Hematopoietic multipotent progenitor cell (in vitro differentiated cells): ENCODE measurements at places on chromosomes 3 and 15.

DNA sequence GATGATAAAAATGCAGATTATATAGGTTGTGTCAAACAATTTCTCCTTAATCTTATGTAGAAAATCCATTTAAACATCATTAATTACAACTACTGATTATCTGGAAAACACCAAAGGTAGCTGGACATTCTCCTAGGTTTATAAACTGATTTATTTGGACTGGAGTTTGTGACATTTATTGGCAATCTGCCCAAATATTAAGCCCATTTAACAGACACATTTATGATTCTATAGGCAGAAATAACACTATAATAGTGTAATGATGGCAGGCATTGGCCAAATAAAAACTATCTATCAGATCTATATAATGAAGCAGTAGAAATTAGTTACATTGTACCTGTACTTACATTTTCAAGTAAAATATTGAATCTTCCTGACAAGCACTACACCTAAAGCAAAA, 117.8 kb downstream of the TFDP2 start:
- no peak for DNase-seq

GRCh38 chr3:69772152-69772867, 33.0 kb downstream of the MITF start:
- DNase-seq: no peak

GRCh38 chr3:117600112-117600511, 890.5 kb downstream of the TUSC7 start:
- no peak for DNase-seq

GRCh38 chr3:57956119-57956832, 51.9 kb upstream of the FLNB start:
- DNase-seq: no peak

DNA sequence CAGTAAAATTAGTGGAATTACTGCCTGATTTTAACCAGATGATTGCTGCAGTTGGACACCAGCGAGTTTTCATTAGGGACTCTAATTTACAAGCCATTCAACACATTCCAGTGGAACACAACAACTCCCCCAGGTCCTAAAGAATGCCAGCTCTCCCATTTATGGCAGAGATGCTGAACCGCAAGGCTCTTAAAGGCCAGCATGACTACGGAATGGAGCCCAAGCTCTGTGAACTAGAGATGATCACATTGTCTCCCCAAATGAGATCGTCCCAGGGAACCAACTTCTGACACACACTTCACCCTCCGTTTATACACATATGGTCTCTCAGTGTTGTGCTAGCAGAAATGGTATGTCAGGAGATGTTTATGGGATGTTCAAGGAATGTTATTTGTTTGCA, 446.2 kb upstream of the NR2F2 start:
- no peak for DNase-seq

GRCh38 chr3:154228561-154229216, 95.6 kb downstream of the DHX36 start:
- DNase-seq: no peak

GRCh38 chr3:66618066-66618465, 117.2 kb upstream of the LRIG1 start:
- no peak for DNase-seq

- no peak for DNase-seq
Measured at GRCh38 chr3:12633108-12633507, 30.8 kb downstream of the RAF1 start.

- DNase-seq: no peak
Measured at GRCh38 chr3:59726279-59726678, 676.5 kb upstream of the CFAP20DC start.

GRCh38 chr3:38577371-38578080, 72.0 kb downstream of the SCN5A start:
- DNase-seq: no peak

- no peak for DNase-seq
Measured at GRCh38 chr3:128145279-128145678, 8.0 kb upstream of the EEFSEC start.

DNA sequence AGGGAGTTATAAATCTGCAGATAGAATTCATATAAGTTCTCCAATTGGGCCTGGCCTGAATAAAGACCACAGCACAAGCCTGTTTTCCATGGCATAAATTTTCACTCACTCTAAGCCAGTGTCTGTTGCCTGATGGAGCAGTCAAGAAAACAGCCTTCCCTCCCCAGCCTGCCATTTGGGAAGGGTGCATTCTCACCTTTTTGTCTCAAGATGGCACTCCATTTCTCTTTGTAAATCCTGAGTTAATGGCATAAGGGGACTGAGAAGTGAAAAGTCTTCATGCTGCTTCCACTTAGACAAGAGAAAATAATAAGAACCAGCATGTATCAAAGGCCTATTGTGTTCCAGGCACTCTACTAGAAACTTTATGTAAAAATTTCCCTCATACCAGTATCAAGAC, 115.6 kb upstream of the MANF start:
- no peak for DNase-seq

DNA sequence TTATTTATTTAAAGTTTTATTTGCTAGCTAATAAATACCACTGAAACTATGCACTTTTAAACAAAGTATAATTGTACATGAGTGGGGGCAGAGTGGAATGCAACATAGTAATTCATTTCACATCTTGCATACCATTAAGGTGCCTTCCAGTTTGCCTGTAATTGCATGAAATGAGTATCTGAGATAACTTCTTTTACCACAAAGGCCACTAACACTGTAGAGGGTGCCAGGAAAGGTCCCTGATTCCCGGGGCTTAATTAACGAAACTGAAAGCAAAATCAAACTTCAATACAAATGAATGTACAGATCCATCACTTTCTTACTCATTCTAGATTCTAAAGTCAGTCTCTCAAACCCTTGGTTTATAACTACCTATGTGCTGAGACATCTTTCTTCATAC, 2.1 kb downstream of the CD47 start:
- no peak for DNase-seq

- no peak for DNase-seq
Measured at GRCh38 chr15:26697913-26698312, 75.0 kb downstream of the GABRB3 start.

DNA sequence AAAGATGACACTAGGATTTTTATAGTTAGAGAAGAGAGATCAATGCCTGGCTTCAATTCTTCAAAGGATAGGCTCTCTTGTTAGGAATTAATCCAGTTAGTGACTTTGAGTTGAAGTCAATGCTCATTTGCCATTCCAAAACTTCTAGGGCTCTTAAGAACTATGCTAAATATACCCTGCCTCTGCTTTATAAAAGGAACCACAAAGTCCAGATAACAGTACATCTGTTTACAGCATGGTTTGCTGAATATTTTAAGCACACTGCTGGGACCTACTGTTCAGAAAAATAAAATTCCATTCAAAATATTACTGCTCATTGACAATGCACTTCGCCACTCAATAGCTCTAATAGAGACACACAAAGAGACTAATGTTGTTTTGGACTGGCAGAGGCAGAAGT, 786.6 kb upstream of the DPPA4 start:
- DNase-seq: no peak

GRCh38 chr3:58006661-58007060, 1.6 kb upstream of the FLNB start:
- no peak for DNase-seq

GRCh38 chr15:74291101-74292071, 55.3 kb downstream of the CCDC33 start:
- DNase-seq: peak; percentile 80

- peak; percentile 48 for DNase-seq
Measured at GRCh38 chr3:157127831-157128767, 31.8 kb downstream of the CCNL1 start.
